ENCODE measurements at places on chromosomes 3 and 15.

DNA sequence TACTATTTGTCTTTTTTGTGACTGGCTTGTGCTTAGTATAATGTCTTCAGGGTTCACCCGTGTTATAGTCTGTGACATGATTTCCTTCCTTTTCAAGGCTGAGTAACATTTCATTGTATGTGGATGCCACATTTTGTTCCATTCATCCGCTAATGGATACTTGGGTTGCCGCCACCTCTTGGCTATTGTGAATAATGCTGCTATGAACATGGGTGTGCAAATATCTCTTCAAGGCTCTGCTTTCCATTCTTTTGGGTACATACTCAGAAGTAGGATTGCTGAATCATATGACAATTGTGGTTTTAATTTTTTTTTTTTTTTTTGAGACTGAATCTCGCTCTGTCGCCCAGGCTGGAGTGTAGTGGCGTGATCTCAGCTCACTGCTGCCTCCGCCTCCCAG is 15.4 kb downstream of the CRTC3 start:
- DNase-seq, result no peak

DNA sequence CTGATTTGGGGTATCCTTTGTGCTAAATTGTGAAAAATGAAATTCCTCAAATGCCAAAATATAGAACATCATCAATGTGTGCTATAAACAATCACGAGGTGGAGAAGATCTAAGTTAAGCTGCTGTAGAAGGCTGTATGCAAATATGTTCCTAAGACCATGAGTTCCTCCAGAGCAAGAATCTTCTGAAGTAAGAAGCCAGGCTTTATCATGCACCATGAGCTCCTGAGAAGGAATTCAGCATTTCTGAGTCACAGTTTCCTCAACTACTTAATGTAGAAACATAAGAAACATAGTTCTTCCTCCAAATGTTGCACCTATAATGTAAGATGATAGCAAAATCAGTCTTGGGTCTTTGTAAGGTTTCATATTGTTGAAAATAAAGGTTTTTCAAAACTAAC is 241.7 kb upstream of the MDFIC2 start:
- no peak for DNase-seq

GRCh38 chr15:100167884-100168375 is 173.8 kb downstream of the ADAMTS17 start:
- DNase-seq, result no peak

DNA sequence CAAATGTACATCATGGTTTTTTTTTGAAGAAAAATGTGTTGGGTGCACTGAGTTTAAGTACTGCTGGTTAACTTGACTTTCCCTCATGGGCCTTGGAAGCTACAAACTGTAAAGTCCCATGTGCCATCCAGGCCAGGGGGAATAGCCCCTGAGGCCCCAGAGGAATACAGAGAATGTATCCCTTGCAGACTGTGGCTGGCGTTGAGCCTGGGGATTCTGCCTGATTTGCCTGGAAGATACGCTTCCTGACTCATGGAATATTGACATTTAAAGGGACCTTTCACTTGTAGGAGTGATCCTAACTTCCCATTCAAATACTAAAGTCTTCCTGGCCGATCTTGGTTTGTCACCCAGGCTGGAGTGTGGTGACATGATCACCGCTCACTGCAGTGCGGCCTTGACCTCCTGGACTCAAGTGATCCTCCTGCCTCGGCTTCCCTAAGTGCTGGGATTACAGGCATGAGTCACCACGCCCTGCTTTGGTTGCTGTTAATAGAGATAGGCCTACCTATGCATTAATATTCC is 42.0 kb downstream of the ADAMTSL3 start:
- no peak for DNase-seq

- no peak for DNase-seq
These were observed 118.5 kb downstream of the DUT start for GRCh38 chr15:48449734-48450133.

- no peak for DNase-seq
These were observed 62.1 kb downstream of the RASGRF1 start for GRCh38 chr15:79028411-79028964.

DNA sequence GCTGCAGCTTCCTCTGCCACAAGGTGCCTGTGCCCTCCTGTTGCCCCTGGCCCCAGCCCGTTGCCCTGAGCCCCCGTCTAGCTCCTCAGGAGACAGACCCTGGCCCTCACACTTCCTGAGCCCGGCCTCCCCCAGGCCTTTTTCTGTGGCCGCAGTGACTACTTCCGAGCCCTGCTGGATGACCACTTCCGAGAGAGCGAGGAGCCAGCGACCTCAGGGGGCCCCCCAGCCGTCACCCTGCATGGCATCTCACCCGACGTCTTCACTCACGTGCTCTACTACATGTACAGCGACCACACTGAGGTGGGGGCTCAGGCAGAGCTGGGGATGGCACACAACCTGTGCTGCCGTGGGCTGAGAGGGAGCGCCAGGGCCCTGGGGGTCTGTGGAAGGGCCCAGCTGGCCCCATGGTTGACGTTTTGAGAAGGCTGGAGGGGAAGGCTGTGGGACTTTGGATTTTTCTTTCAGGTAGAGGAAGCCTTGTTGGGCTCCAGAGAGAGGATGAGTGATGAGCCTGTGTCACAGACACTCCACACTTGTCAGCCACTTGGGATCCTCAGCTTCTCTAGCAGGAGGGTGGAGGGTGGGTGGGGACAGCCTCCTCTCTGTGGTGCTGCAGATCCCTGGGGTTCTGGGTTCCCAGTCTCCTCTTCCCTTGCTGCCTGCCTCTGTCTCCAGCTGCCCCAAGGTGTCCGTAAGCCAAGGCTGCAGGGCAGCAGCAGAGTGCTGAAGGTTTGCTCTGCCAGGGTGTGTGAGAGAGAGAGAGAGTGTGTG is 5.0 kb downstream of the ABTB1 start:
- no peak for DNase-seq

- no peak for DNase-seq
These were observed 67.1 kb upstream of the USP50 start for GRCh38 chr15:50613600-50613999.

DNA sequence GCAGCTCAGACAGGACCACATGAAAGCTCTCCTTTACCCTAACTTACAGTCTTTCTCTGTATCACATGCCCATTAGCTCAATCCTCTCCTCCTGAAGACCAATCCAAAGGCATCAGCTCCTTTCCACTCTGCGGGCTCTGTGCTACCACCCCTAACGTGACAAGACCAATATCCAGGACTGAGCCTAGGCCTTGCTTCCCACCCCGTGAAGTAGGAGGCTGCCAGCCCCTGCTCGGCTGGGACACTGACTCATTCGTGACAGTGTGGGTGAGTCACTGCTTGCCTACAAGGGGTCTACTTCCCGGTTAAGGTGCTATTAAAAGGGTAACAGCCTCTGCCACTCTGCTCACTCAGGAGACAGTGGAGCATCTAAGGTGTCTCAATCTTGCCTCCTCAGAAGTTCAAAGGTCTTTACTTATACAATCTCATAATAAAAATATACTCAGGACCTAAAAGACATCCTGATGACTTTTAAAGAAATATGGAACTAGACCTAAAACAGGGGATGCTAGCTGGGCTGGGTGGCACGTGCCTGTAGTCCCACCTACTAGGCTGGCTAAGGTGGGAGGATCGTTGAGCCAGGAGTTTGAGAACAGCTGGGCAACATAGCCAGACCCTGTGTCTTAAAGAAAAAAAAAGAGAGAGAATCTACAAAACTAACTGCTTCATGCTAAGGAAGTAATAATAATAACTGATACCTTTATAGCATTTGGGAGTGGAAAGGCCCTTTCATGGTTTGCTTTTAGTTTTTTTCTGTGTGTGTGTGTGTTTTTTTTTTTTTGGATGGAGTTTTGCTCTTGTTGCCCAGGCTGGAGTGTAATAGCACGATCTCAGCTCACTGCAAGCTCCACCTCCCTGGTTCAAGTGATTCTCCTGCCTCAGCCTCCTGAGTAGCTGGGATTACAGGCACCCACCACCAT is 55.0 kb downstream of the TMEM44 start:
- peak; percentile 41 for DNase-seq

GRCh38 chr15:50250760-50251394 is 14.6 kb downstream of the HDC start:
- DNase-seq, result no peak

All from SIG-M5 (cell line).